ENCODE measurements at places on chromosomes 5 and 9.

DNA sequence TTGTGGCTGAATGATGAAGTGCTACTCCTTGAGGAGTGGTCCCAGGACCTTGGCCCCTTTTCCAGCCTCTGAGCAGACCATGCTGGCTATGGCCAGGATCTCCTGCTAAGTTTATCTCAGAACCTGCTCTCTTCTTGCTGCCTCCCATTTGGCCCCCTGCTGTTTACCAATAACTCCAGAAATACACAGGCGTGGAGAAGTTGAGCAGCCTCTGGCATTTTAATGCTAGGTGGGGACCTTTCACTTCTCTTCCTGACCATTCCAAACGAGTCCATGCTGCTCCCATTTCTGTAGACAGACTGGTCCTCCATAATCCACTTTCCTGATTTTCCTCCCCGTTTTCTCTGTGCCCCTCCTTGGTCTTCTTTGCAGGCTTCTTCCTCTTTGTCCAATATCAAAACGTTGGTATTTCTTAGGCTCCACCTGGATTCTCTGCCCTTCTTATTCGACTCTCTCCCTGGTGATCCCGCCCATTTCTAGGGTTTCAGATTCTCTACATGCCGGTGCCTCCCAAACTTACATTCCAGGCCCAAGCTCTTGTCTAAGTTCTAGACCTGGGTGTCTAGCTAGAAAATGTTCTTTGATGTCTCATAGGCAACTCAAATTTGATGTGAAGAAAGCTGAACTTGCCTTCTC is 33.4 kb upstream of the TNFAIP8 start:
- DNase-seq, result no peak

DNA sequence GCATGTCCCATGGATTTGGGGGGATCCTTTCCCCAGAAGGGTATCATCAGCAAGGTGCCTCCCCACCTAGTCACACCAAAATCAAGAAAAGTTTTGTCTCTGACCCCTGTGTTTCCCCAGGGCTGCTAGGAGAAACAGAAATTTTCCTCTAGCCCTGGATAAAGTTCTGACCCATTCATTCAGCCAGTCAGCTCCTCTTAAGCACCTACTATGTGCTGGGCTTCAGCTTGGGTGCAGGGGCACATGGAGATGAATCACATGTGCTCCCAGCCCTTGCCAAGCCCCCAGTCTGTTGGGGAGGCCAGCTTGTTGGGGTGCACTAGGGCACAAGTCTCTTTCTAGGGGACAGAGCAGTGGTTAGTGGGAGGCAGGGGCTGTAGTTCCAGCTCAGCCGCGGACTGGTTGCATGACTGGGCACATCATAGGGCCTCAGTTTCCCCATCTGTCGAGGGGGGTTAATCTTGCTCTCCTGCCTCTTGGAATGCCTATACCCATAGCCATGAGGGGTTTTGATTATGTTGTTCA is 3.9 kb downstream of the DAB2IP start:
- DNase-seq, result no peak

- no peak for DNase-seq
Measured at GRCh38 chr5:178516504-178517235, 73.5 kb downstream of the COL23A1 start.

GRCh38 chr5:110255194-110255593 is 471.3 kb downstream of the TMEM232 start:
- DNase-seq, result no peak

- peak; percentile 84 for DNase-seq
Measured at GRCh38 chr9:94153905-94154304, 69.6 kb downstream of the PTPDC1 start.

DNA sequence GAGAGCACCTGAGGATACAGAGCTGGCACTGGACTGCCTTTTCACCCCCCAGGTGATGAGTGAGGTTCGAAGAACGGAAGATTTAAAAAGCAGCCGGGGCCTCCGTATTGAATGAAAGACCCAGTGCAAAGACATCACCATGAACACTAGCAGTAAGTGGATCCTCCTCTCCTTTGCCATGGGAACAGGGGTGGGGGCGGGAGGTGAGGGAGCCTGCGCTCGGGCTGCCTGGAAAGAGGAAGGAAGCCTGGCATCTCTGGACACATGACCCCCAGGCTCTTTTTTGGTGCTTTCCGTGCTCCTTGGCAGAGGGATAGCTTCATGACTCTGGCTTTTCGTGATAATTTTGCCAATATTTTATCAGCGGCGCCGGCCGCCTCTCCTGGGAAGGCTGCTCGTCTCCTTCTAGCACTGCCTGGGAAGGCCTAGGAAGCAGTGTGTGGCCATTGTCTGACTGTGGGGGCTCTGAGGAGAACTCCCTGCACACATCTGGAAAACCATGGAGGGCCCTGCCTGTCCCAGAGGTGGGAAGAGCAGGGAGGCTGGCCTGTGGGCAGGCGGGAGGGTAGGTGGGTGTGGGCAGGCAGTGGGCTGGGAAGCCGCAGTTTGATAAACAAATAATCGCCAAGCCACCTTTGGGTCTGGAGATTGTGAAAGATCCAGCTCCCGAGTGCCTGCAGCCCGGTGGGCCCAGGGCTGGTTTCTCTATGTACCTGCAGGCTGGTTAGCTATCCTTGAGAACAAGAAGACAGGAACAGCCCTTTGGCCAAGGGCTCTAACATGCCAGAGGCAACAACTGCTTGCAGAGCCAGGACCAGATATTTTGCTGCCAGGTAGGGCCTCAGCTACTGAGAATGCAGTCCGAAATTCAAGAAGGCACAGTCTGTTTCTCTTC is 911 bp downstream of the ABLIM3 start:
- DNase-seq, result no peak

DNA sequence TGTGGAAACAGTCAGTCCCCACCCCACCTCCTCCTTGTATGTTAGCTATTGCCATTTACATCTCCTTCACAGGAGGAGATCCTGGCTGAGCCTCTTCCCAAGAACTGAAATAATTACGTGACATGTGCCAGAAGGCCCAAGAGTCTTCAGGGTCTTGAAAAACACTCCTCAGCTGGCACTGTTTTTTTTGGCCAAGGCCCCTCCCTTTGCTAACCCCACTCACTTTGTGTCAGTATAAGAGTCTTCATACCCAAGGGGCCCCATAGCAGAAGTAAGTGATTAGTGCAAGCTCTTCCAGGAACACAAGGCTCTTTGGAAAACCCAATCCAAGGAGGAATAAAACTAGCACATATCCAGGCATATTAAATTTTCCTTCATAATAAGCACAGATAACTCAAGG is 5.7 kb upstream of the LARP1 start:
- no peak for DNase-seq

DNA sequence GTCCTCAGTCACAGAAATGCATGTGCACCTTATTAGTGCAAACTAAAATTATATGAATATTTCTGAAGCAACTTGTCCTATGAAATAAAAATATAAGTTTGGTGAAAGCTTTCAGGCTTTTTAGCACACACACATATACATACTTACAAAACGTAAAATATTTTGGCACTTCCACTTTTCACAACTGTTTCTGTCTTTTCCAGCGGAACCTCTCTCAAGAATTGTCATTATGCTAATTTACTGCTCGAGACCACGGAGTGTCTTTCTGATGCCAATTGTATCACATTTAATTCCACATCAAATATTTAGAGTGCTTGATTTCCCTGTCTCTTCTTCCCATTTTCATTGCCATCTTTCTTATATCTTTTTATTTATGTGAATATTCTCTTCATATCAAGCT is 100.4 kb downstream of the MEF2C start:
- no peak for DNase-seq

DNA sequence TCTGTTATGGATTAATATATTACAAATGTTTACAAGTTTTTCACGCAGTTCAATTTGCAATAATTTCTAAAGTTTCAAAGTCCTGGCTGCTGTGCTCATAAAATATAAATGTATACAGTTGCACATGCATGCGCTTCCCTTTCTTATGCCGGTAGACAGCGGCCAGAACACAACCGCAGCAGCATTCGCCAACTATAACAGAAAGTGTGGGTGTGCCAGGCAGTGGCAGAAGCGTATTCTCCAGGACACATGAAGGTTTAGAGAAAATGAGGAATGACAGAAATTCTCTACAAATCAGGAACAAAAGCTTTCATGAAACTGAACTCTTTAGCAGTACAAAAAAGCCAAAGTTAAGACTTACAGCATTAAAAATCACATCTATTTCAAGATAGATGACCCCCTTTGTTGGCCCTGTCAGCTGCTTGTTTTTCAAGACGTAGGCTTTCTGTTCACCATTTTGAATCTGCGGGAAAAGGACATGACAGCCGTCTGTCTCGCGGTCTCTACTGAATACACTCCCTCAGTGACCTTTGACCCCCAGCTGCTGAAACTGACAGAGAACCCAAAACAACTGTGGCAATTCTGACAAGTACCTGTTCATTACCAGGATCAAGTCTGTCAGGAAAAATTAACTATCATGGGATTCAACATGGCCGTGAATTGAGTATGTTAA is 252.2 kb downstream of the SLF1 start:
- no peak for DNase-seq

- no peak for DNase-seq
Measured at GRCh38 chr5:97355775-97356174, 172.7 kb upstream of the RIOK2 start.

GRCh38 chr9:124886866-124887492 is 25.0 kb downstream of the ARPC5L start:
- no peak for DNase-seq

GRCh38 chr5:1706428-1706827 is 93.2 kb downstream of the MRPL36 start:
- DNase-seq, result no peak
